ENCODE measurements at places on chromosomes 1 and 21.

- no peak for DNase-seq
These were observed 31.3 kb upstream of the FOXO6 start for GRCh38 chr1:41329662-41330587.

- no peak for DNase-seq
These were observed 56.7 kb downstream of the KCNN3 start for GRCh38 chr1:154813300-154813816.

DNA sequence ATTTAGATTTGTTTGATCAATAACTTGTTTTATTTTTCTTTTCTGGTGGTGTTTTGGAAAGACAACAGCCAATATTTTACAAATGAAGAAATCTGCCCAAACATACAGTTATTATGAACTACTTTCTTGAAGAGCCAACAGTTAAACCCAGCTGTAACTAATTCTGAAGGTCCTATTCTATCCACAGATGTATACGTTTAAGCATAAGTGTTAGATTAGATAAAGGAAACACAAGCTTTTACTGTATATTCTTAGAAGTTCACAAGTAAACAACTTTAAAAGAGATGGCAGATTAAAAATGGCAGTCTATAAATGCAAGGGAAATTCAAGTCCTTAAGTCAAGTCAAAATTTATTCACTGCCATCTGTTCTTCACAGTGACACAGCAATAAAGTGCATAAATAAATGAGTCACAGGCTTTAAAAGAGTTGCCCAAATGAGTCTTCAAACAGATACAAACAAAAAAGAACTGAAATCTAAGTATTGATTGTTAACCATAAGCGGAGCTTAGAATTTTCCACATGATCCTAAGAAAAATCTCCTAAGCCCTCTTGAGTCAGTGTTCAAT lies 49.9 kb upstream of the KCNH1 start:
- no peak for DNase-seq

GRCh38 chr1:21537511-21537931 lies 28.3 kb downstream of the ALPL start:
- no peak for DNase-seq

DNA sequence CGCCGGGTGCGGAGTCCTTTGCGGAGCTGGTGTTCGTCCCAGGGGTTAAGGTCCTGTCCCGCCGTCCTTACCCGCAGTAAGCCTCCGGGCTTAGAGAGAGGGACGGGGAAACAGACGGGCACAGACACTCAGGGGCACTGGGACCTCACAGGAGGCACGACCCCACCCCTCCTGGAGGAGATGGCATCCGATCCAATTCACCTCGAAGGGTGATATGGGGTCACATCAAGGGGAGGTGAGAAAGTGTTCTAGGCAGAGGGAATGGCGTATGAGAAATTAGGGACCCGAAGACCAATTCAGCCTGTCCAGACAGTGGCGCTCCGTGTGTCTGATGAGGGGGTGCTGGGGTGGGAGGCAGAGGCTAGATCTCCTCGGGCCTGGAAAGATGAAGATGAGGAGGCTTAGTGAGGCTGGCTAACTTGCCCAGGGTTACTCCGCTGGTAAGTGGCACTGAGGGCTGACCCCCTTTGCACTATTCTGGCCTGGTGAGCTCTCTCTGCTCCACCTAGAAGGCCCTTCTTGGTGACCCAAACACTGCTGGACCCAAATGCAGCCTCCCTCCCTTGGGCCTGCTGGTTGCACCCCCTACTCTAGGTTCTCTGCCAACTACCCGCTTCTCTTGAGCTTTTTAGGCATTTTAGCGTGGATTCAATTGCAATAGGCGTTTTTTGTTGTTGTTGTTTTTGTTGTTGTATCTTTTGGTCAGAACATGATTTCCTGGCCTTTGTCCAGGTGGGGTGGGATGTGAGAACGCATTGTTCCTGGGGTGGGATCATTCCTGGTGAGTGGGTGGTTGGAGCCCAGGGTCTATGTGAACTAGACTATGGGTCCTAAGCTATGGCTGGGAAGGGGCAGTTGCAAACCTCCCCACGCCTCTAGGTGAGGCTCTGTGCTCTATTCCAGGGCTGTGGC lies 12.3 kb downstream of the BTBD19 start:
- DNase-seq: no peak

- no peak for DNase-seq
These were observed 195.8 kb upstream of the NRIP1 start for GRCh38 chr21:15260604-15261003.

- no peak for DNase-seq
These were observed 15.8 kb downstream of the TP73 start for GRCh38 chr1:3668148-3668547.

GRCh38 chr1:243598433-243598832 lies 251.6 kb downstream of the AKT3 start:
- DNase-seq: no peak

GRCh38 chr1:110605901-110606656 lies at the start of gene KCNA2:
Gene KCNA2, minus strand, starts transcription at chr1:110606358. Its CDS starts 1,576 bp downstream, at chr1:110604782.
- no peak for DNase-seq

- no peak for DNase-seq
These were observed 1527.3 kb upstream of the TPTE start for GRCh38 chr21:8993943-8994639.

- no peak for DNase-seq
These were observed 21.8 kb downstream of the VTCN1 start for GRCh38 chr1:117188816-117189437.

- no peak for DNase-seq
These were observed 94.6 kb upstream of the C8B start for GRCh38 chr1:57060451-57060850.

DNA sequence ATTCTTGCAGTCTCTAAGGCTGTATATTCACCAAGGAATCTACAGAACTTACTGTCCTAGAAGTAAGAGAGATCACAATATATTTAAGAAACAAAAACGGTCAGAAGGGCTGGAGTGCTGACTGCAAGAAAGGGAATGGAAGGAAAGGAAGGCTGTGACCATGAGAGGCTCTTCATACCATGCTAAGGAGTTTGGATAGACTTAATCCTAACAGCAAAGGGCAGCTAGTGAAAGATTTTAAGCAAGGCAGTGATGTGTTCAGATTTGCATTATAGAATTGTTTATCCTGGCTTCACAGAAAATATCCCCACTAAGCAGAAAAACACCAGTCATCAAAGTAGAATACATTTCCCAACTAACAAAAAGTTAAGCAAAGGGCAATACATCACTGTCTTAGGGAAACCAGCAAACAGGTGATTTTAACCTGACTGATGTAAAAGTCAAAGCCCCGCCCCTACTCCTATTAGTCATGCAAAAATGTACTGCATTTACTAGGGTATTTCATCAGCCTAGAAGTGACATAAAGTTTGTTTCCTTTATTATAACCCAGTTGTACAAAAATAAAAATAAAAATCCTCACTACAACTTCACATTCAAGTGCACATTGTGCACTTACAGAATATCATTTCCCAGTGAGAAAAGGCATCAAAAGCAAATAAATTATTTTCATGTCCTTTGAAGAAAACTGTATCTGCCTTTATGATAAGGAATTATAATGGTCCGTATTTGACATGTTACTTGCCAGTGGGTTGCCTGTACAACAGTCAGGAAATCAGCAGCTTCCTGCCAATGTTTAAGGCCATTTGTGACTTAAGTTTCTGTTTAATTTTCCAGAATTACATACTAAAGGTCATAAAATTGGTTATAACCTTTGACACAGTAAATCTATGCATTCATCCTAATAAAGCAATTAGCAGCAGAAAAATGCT lies 17.2 kb downstream of the JAK1 start:
- DNase-seq: no peak

DNA sequence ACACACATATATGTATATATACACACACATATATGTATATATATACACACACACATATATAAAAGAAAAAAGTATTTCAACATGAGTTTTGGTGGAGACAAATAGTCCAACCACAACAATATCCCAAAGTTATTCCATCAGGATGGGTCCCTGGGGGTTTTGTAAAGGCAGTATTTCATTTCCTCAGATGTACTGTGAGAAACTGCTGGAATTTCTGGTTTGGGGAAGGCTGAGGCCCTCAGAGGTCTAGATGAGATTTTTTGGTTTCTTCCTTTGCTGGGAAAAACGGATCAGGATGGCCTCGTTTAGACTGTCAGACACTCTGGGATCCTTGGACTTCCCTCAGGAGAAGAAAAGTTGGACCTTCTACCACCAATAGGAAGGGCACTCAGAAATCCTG lies 36.5 kb upstream of the TENT5B start:
- DNase-seq: no peak

GRCh38 chr1:64865105-64865757 lies 101.1 kb downstream of the JAK1 start:
- no peak for DNase-seq

DNA sequence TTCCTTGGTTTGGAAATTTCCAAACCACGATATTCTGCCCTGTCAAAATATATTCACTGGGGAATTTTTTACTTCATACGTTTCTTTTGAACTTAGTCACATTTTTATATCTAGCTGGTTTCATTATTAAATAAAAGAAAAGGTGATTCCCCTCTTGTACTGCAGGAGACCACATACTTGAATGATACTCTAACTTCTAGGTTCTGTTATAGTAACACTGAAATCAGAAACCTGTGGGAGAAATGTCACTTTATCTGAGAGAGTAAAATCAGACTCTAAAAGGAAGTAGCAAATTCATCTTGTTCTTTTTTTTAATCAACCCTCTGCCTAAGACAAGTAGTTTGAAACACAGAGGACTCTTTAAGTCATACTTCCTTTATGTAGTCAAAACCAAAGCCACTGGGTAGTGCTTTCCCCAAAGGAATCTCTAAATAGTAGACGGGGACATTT lies 34.4 kb downstream of the MRPL39 start:
- no peak for DNase-seq
